Nucleus accumbens (tissue), 56 donors: ENCODE measurements at places on chromosomes 13 and 19.
A peak's percentile ranks its signal among the peaks of the same experiment; 100 is the strongest.

DNA sequence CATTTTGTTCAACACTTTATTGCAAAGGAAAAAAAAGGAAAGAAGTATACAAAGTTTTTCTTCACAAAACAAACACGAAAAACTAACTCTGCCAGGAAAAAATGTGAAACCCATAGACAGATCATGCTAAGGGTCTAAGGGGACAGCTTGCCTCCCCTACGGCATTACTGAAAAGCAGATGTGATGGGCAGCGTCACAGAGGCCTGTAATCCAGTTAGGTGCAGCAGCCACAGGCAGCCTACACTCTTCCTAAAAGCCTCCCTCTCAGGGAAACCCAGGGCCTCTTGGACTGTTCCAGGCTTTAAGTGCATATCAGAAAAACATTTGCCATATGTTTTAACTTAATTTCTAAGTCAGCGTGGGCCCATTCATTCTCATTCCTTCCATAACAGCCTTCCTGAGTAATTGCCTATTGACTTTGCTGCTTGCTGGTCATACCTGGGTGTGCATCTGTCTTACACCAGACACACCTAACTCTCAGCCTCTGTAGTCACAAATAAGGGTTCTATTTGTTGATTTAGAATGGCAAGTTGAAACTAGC lies 135.7 kb upstream of the SERP2 start:
- no peak for DNase-seq

DNA sequence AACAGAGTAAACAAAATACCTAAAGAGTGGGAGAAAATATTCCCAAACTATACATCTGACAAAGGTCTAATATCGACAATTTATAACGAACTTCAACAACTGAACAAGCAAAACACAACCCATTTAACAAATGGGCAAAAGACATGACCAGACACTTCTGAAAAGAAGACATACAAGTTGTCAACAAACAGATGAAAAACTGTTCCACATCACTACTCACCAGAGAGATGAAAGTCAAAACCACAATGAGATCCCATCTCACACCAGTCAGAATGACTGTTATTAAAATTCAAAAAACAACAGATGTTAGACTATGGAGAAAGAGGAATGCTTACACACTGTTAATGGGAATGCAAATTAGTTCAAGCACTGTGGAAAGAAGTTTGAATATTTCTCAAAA lies 233.8 kb upstream of the EDNRB start:
- no peak for DNase-seq

GRCh38 chr13:24265453-24265852 lies 43.9 kb upstream of the C1QTNF9 start:
- no peak for DNase-seq

DNA sequence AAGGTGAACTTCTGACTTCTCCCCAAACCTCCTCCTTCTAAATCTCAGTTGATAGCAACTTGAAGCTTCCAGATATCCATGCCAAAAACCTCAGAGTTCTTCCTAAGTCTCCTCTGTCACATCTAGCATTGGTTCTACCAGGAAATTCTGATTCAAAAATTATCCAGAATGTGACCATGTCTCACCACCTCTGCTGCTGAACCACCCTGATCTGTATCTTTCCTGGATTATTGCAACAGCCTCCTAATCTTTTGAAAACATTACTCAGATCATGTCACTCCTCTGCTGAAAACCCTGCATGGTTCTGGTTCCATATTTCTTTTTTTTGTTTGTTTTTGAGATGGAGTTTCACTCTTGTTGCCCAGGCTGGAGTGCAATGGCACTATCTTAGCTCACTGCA lies 78.7 kb upstream of the TNFSF11 start:
- no peak for DNase-seq

DNA sequence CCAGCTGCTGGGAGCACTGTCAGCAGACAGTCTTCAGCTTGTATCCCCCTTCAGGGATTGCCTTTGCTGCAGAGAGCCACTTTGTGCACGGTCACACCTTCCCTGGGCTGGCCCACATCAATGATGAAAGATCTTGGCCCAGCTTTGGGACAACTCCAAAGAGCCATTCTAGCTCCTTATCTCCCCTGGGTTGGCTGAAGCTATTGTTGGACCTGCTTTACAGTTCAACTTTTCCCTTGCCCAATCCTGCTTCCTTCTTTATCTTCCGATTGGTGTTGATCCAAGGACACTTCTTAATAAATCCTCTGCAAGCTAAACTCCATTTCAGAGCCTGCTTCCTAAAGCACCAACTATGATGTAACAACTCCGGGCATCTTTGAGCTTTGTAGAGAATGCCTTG lies 466.4 kb downstream of the KLF12 start:
- no peak for DNase-seq

DNA sequence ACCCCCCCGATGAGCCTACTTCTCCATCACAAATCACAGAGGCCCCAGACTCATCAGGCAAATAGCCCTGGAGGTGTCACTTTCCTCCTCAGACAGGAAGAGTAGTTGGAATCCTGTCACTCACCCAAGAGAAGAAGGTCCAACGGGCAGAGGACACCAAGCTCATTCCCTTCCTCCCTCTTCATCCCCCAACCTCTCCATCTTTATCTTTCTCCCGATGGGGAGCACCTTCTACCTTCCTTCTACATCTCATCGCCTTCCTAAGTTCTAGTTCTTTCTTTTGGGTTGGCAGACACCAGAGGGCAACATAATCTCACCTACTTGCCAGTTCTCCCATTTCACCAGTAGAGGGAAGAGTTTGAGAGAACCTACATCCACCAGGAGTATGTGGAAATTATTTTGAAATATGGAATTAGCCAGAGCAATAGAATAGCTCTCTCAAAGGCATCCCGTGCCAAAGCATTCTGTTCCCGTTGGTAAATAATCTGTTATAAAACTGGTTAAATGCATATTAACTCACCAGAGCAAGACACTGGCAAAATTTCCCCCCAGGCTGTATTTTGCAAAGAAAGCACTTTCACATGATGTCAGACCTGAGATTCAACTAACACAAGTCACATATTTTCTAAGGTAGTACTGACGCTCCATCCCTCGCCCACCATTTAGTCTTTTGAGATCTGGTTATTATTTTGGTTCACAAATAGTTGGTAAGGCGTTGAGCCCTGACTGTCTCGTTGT lies 55.0 kb downstream of the ZIC5 start:
- peak; percentile 1 for DNase-seq

GRCh38 chr19:5472286-5472685 lies 17.1 kb downstream of the ZNRF4 start:
- no peak for DNase-seq

DNA sequence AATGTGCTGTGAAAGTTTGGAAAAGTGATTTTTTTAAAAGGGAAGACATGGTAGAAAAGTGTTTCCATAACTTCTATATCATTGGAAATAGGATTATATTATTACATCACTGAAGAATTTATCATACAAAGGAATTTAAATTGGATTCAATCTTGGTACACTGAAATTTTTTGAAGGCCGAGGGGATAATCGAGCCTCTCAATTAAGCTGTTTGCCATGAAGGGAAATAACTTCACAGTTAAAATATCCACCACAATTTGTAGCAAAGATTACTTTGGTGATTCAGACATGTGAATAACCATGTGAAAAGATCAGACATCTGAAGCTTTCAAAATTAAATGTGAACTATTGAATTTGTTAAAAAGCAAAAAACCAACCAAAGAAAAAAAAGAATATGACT lies 215.3 kb downstream of the KLF5 start:
- no peak for DNase-seq

DNA sequence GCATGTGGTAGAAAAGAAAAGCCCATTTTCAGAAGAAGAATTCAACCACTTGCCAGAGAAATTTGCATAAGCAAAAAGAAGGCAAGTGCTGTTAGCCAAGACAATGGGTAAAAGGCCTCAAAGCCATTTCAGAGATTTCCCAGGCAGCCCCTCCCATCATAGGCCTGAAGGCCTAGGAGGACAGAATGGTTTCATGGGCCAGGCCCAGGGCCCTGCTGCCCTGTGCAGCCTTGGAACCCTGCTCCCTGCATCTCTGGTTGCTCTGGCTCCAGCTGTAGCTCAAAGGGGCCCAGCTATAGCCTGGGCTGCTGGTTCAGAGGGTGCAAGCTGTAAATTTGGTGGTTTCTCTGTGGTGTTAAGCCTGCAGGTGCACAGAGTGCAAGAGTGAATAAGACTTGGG lies 212.8 kb downstream of the EFNB2 start:
- no peak for DNase-seq

DNA sequence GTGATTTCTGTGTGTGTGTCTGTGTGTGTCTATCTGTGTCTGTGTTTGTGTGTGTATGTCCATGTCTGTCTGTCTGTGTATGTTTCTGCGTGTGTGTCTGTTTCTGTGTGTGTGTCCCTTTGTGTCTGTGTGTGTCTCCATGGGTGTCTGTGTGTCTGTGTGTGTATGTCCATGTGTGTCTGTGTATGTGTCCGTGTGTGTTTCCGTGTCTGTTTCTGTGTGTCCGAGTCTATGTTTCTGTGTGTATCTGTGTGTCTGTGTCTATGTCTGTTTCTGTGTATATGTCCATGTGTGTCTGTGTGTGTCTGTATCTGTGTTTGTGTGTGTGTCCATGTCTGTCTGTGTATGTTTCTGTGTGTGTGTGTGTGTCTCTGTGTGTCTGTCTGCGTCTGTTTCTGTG lies 276.3 kb upstream of the SOX1 start:
- no peak for DNase-seq

GRCh38 chr13:95023405-95023804 lies 277.8 kb downstream of the ABCC4 start:
- no peak for DNase-seq

- no peak for DNase-seq
These were observed 8.1 kb downstream of the ERFL start for GRCh38 chr19:41919948-41920712.
